ENCODE measurements at places on chromosomes 6 and 20.

GRCh38 chr20:34439168-34439567 lies 76.1 kb downstream of the ITCH start:
- DNase-seq: no peak

DNA sequence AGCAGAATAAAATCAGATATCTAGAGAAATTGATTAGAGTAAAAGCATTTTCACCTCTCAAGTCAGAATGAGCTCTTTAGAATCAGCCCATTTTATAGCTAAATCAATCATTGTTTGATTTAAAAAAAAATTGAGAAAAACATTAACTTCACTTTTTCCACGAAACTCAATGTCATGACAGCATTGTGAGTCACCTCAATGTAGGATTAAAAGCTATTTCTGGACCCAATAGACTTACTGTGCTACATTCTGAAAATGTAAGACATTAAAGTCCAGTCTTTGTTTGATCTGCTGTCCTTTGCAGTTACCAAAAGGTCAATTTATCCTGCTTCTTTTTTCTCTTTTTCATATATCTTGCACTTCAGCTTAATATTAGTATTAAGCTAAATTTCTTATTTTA lies 519.4 kb upstream of the ZNF337 start:
- no peak for DNase-seq

GRCh38 chr6:15086348-15087158 lies 159.3 kb upstream of the JARID2 start:
- DNase-seq: peak; percentile 50

DNA sequence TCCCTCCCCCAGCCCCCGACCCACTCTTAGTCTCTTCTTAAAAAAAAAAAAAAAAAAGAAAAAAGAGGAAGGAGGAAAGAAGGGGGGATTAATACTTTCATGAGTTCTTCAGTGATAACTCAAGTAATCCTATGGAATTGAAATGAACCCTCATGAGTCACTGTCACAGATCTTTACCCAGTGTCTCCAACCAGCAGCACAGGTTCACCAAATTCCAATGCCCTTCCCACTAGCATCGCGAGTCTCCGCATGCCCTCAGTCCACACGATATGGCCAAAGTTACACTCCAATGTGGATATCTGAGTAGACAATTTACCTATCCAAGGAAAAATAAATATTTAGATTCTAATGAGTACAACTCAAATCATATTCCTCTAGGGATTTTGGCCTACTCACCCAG lies 74.5 kb downstream of the MDN1 start:
- no peak for DNase-seq

DNA sequence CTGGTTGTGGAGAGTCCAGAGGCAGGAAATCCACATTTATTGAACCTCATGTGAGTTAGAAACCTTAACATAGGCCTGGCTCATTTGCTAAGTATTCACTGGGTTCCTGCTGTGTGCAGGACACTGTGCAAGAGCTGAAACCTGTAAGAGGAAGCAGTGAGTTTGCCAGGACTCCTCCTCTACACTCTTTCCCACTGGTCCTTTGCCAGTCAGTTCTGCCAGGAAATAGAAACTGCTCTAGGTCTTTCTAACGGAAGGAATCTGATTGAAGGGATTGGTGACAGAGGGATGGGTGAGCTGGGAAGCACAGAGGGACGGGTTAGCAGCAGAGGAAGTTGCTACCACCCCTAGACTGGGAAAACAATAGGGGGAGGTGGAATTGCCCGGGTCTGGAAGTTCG lies 234.2 kb upstream of the ECI2 start:
- no peak for DNase-seq

- no peak for DNase-seq
Observed at GRCh38 chr20:62151835-62152364, 8.3 kb downstream of the SS18L1 start.

- no peak for DNase-seq
Observed at GRCh38 chr6:31175971-31176370, 5.5 kb upstream of the POU5F1 start.

DNA sequence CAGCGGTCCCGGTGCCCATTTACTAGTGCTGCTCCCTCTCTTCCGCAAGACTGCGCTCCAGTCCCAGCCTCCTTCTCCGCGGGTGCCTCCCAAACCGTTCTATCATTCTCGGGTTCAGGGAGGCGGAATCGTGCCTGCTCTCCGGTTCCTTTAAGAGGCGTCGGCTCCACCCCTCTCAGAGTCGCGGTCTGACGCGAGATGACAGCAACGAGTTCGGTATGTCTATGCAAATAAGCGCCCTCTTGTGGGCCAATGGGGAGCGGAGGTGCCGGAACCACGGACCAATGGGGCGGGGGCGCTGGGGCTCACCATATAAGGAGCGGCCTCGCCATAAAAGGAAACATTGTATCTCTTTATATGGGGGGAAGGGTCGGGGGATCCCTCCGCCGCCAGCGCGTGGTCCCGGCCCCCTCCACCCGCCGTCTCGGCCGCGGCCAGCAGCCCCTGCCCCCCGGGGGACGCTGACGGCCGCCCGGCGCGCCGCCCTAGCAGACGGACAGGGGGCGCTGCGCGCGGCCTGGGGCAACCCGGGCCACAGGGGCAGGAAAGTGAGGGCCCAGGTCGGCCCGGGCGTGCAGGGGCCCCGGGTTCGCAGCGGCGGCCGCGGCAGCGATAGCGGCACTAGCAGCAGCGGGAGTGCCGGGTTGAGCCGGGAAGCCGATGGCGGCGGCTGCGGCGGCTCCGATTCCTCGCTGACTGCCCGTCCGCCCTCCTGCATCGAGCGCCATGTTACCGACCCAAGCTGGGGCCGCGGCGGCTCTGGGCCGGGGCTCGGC lies at the start of gene SRF:
SRF (plus strand) TSS at position 339 of the 776 bp plus-strand sequence; CDS start at position 727, 388 bp downstream.
- peak; percentile 98 for DNase-seq

DNA sequence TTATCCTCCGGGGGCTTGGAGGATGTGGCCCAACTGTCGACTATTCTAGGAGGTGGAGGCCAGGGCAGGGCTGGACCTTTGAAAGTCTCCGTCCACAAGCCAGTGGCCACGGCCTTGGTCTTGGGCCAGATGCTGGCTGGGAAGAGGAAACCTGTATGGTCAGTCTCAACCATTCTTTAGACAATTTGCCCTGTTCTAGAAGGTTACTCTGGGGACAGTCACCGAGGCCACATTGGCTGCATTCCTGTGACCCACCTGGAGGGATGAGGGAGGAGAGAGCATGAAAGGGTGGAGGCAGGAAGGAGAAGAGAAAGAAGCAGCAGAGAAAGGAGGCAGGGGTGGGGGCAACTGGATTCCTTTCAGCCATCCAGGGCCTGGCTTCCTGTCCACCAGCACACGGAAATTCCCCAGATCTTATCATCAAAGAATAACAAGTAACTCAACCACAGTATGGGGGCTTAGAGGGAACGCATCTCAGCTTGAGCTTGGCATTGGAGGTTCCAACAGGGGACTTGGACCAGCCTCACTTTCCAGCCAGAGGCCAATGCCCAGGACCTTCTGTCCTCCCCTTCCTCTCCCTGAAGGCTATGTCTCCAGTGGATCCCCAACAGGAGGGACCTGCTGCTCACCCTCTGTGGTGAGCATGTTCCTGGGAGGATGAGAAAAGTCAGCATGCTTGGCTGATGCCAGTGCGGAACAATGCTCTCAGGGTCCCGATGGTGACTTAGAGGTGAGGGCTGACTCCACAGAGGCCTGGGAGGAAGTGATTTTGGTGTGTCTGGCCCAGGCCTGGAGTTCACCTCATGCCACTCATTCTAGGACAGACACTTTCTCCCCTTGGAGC lies 30.4 kb downstream of the TGM2 start:
- DNase-seq: no peak

Measured in HL-60 (cell line).